ENCODE measurements at places on chromosomes 4 and X.

GRCh38 chr4:78809928-78810835 lies 34.0 kb downstream of the BMP2K start:
- no peak for DNase-seq

DNA sequence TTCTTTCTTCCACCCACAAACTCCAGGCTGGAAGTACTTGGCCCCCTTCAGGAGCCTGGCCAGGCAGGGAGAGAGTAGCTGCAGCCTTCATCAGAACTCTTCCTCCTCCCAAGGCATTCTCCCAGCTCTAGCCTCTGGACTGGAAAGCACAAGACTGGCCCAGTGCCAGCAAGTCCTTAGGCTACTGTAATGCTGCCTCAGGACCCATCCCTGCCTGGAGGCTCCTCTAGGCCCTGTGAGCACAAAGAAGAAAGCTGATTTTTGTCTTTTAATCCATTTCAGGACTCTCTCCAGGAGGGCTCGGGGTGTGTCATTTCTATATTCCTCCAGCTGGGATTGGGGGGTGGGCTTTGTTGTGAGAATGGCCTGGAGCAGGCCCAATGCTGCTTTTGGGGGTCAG lies 10.8 kb downstream of the AWAT2 start:
- DNase-seq, result no peak

DNA sequence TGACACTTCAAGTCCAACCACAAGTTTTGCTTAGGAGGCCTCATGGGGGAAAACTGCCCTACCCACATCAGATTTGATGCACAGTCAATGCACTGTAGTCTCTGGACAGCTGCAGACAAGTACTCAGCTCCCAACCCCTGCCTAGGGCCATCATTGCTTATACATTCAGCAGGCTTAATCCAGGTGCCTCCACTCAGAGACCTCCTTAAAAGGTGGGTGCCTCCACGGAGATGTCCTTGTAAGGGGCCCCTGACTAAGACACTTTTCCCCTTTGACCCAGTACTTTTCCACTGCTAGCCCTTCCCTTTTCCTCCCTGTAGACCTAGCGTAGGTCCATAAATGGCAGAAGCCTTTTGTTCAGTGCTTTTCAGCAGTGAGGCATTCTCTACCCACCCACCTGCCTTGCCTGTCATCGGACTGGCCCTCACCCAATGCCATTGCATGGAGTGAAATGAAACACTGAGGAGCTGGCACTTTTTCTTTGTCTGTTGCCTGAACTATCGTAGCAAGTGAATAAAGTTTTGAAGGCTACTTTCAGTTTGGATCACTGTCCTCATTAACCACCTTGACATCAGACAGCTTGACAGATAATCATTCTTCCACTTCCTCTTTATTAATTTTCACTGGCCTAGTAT lies 23.8 kb upstream of the PLK4 start:
- no peak for DNase-seq

DNA sequence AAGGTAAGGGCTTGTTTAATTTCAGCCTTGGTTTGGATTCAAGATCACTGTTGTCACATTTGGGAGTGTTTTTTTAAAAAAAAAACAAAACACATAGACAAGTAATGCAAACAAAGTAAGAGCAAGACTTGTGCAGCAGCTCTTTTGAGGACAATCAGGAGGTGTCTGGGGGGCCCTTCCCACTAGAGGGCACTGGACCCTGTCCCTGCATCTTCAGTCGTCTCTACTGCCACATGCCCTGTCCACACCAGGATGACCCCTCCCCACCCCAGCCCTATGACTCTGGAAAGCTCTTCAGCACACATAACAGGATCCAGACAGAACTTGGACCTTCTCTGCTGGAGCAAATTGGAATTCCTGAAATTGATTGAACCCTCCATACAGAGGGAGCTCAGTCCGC lies 71.0 kb downstream of the USP46 start:
- DNase-seq, result peak; percentile 4

GRCh38 chrX:39871648-39872047 lies 226.1 kb downstream of the BCOR start:
- no peak for DNase-seq

GRCh38 chr4:151541389-151542071 lies 132.6 kb downstream of the FHIP1A start:
- DNase-seq, result no peak

- DNase-seq, result no peak
Measured at GRCh38 chrX:9390121-9390520, 74.7 kb upstream of the TBL1X start.

- DNase-seq, result peak; percentile 10
Measured at GRCh38 chr4:82721819-82722423, 76.7 kb downstream of the SCD5 start.

DNA sequence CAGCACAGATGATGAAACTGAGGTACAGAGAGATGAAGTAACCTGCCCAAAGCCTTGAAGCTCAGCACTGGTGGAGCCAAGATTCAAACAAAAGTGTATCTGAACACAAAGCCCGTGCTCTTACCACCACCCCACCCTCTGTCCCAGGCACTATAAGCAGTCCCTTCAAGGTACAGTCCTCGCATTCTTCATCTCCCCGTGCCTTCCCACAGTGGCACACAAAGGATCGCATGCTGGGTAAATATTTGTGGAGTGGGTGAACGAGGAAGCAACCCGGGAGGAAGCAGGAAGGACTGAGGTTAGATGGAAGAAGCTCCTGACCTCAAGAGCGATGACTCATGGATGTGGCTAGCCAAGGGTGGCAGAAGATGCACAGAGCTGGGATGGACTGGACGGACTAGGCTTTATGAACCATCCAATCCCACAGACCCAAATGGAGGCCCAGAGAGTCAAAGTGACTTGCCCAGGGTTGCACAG lies 18.4 kb downstream of the IQSEC2 start:
- DNase-seq, result no peak

Measured in stimulated activated CD4-positive, alpha-beta T cell treated with anti-CD3 and anti-CD28 coated beads, Interleukin-1b, Interleukin-23, amount 100 ng/mL, for 48 hours (primary cell).